ENCODE measurements at places on chromosomes 6 and 20. TPM values are rescaled to one million over a fixed set of nuclear protein-coding genes. Genes with fewer than 3 reads are reported as not detected.

GABRR1 gene
- 0.20 TPM for polyA plus RNA-seq

TMX4 gene
- polyA plus RNA-seq, result 5.5 TPM

ACTL10 gene
- 1.4 TPM for polyA plus RNA-seq

ZSCAN23 gene
- 0.28 TPM for polyA plus RNA-seq

CST5 gene
- polyA plus RNA-seq, result 0.16 TPM

MICB gene
- 0.29 TPM for polyA plus RNA-seq

SYCP2L gene
- 0.63 TPM for polyA plus RNA-seq

RIPPLY2 gene
- polyA plus RNA-seq, result not detected

SYNE1 gene
- polyA plus RNA-seq, result 5.4 TPM

MTG2 gene
- polyA plus RNA-seq, result 25.4 TPM

DDX43 gene
- 0.31 TPM for polyA plus RNA-seq

RRBP1 gene
- 49.0 TPM for polyA plus RNA-seq

ADGRF1 gene
- 25.5 TPM for polyA plus RNA-seq

PPP1R10 gene
- 13.5 TPM for polyA plus RNA-seq

ACSS1 gene
- polyA plus RNA-seq, result 8.0 TPM

CALHM5 gene
- 0.12 TPM for polyA plus RNA-seq

FAM83B gene
- 9.9 TPM for polyA plus RNA-seq

FAM217A gene
- polyA plus RNA-seq, result not detected

PRSS16 gene
- 8.9 TPM for polyA plus RNA-seq

CCN6 gene
- not detected for polyA plus RNA-seq

ADISSP gene
- 18.0 TPM for polyA plus RNA-seq

FARS2 gene
- polyA plus RNA-seq, result 10.5 TPM

NOTCH4 gene
- polyA plus RNA-seq, result 6.5 TPM

GPX5 gene
- polyA plus RNA-seq, result not detected

SYNJ2 gene
- polyA plus RNA-seq, result 8.1 TPM

HLA-B gene
- 168 TPM for polyA plus RNA-seq

NKX2-2 gene
- not detected for polyA plus RNA-seq

COL19A1 gene
- polyA plus RNA-seq, result 0.02 TPM

NPEPL1 gene
- 42.7 TPM for polyA plus RNA-seq

HLA-DOB gene
- polyA plus RNA-seq, result 0.75 TPM

DCDC2 gene
- under 0.01 TPM for polyA plus RNA-seq

SPATS1 gene
- not detected for polyA plus RNA-seq

SNPH gene
- 1.1 TPM for polyA plus RNA-seq

IP6K3 gene
- polyA plus RNA-seq, result 0.65 TPM

KIF16B gene
- 5.2 TPM for polyA plus RNA-seq

CHMP4B gene
- 116 TPM for polyA plus RNA-seq

Measured in esophagus (tissue), 2 donors.